ENCODE measurements at places on chromosomes 7 and 10. TPM values are rescaled to one million over a fixed set of nuclear protein-coding genes. Genes with fewer than 3 reads are reported as not detected.

GRCh38 chr10:78316451-78316931 is 282.8 kb downstream of the RPS24 start:
- DNase-seq, result no peak

The FAM53B gene
- 10.3 TPM for total RNA-seq

The ZNF107 gene
- total RNA-seq, result 2.4 TPM

The ZPBP gene
- not detected for total RNA-seq

DNA sequence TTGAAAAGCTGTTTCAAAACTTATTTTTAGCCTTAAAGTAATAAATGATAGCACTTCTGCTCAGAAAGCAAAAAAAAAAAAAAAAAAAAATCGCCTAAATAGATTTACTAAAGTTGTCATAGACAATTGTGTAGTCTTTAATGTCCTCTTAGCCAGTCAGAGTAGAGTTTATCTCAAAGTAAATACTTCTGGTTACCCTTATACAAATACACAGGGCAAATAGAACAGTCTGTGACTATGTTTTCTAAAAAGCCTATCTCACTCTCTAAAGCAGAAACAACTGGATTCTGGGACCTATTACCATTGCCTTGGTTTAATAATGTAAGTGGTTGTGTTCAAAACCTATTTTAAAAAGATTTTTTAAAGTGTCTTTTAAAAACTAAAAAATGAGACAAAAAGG is 156.2 kb upstream of the THSD7A start:
- no peak for DNase-seq

DNA sequence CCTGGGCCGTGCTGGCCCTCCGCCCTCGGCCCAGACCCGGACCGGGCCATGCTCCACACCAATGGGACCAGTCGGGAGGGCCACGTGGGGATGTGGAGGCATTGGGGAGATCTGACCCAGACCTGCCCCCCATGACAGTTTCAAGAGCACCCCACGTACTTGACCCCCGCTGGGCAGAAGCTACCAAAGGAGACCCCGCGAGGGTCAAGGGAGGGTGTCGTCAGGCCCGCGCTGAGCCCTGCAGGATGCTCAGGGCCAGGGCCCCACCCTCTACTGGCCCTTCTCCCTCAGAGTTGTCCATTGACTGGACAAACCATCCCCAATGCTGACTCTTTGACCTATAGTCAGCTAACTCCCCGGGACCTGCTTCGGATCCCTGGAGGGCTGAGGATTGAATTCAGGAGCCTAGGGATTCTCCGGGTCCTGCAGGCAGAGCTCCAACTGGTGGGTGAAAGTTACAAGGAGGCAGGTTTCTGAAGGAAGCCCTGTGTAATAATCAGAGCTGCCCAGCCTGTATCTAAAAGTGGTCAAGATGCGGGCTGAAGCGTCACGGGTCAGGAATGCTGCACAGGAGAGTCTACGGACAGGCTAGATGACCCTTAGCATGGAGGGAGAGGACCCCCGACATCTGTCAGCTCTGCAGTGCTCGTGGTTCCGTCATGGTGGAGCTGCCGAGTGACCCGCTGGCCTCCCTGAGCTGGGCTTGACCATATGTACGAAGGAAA is 498 bp upstream of the CALHM2 start:
- no peak for DNase-seq

The WDFY4 gene
- total RNA-seq, result 0.87 TPM

GRCh38 chr7:99433158-99433557 is 5.4 kb downstream of the PTCD1 start:
- DNase-seq, result no peak

DNA sequence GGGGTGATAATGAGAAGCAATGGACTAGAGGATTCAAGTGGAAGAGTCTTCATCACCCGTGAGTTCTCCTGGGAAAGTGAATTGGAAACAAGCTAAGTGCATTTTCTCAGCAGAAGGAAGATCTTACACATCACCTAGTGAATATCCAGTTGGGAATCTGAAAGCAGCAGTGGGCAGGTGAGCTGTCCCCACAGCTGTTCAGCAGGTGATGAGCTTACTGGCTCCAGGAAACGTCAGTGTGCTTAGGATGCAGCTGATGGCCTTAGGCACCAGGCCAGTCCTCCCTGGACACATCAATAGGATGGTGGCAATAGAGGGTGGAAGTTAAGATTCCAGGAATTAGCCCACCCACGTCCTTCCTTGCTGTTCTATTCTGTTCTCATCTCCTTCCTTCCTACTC is 66.7 kb downstream of the NOD1 start:
- no peak for DNase-seq

- no peak for DNase-seq
Measured at GRCh38 chr10:73131301-73131700, 21.0 kb downstream of the NUDT13 start.

- DNase-seq, result no peak
Measured at GRCh38 chr7:130179631-130180030, 25.6 kb downstream of the TMEM209 start.

The ITGA8 gene
- total RNA-seq, result 1.5 TPM

The MEPCE gene
- total RNA-seq, result 25.1 TPM

The NRG3 gene
- 10.7 TPM for total RNA-seq

DNA sequence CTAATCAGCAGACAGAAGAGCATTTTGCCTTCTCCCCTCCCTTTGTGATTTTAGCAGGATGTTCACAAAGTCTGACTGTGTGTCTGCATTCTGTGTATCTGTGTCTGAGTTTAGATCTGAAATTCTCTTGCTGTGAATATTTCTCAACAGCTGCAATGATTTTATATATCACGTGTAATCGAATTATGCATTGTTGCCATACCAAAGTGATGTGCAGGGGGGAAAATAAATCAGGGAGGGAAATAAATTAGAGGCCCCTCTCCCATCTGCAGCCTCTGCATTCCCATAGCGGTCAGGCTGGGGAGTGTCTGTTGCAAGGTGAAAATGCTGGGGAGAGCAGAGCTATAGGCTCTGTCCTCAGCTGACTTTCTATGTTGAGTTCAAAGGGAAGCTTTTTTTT is 209.0 kb downstream of the LRMDA start:
- DNase-seq, result no peak

The FAM180A gene
- not detected for total RNA-seq

The FOXP2 gene
- 13.7 TPM for total RNA-seq

The TYW1B gene
- 5.4 TPM for total RNA-seq

The TEX47 gene
- total RNA-seq, result not detected

DNA sequence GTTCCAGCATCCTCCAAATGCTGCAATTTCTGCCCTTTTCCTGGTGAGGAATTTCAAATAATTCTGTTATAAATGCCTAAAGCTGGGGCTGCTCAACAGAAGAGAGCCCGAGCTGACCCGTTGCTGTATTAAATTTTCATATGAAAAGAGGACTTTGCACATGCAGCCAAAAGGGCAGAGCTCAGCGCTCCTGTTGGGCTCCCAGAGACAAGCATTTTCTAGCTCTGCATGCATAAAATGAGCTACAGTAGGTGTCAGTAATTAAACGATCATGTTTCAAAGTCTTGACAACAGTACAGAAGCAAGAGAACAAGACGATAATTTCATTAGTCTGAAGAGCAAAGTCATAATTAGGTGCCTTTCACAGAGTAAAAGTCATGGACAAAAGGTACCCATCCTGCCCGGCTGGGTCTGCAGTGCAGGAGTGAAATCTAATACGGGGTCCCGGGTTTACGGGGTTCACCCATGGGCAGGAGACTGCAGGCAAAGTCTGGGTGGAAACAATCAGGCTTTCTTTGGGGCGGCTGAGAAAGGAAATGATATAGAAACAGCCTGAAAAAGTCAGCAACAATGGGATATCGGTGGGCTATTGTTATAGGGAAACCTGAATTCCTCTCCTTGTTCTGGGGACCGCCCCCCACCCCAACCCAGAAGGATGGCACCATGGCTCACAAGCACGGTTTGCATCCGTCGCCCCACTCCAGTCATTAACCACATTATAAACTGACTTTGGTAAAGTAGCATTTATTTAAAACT is 66.0 kb downstream of the EBF3 start:
- DNase-seq, result no peak

The NPC1L1 gene
- total RNA-seq, result not detected

The CUX1 gene
- 14.4 TPM for total RNA-seq

GRCh38 chr10:5522913-5523560 is 1.7 kb upstream of the CALML3 start:
- no peak for DNase-seq

- DNase-seq, result no peak
Measured at GRCh38 chr7:22640269-22640668, 86.7 kb upstream of the IL6 start.

GRCh38 chr10:100696477-100696901 is 48.9 kb upstream of the PAX2 start:
- no peak for DNase-seq

The CWF19L1 gene
- 21.0 TPM for total RNA-seq

DNA sequence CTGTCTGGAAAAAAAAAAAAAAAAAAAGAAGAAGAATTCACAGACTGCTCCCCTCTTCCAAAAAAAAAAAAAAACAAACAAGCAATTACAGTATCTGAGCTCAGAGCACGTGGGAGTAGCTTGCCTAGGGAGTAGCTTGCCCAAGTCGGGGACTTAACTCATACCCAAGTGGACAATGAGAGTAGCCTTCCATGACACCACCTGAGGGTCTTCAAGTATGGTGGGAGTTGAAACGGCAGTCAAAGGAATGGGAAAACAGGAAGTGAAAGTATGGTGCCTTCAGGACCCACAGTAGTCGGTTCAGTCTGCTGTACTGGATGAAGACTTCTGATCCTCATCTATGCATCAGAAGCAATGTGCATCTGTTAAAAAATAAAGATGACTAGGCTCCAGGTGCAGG is 10.6 kb downstream of the VOPP1 start:
- no peak for DNase-seq

DNA sequence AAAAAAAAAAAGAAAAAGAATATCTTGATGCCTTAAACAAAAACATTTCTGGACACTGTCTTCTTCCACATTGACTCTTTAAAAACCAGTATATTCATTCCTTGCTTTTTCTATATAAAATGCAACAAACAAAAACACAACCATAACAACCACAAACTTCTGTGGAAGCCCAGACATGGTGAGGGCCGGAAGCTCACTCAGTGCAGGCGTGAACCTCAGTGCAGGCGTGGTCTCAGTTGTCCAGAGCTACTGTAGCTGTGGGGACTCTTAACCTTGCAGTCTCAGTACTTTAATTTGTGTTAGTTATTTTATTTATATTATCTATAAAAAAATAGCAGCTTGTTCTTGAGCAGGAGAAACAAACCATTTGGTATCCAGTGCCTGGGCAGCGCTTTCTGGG is 131.8 kb downstream of the DOCK1 start:
- no peak for DNase-seq

The XRCC2 gene
- total RNA-seq, result 1.7 TPM

DNA sequence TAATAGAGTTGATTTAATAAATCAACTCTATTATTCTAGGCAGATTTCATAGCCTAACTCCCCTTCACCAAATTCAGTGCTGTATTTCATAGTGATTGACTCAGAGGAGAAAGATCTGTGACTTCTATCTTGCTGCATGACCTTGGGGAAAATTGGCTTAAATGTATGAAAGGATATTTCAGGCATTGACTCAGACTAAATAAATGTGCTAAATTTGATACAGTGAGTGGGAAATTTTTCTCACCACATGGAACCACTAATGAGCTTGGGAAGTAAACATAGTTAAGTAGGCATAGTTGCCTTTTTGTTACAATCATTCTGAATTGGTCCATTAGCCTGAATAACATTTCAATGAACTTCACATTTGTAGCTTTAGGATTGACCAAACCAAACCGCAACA is 89.0 kb upstream of the PRPS1L1 start:
- DNase-seq, result no peak

DNA sequence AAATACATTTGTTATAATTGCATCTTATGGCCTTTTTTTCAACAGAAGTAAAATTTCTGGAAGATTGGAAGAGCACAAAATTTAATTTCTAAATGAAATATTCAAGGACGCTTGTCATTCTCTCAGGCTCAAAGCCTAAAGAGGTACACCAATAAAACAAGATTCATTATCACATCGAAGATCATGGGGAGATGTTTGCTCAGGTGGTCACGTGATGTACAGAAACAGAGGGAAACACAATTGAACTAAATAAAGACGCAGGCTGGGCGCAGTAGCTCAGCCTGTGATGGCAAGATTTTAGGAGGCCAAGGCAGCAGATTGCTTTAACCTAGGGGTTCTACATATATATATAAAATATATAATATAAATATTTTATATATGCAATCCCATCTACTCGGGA is 37.3 kb upstream of the TMEM254 start:
- DNase-seq, result no peak

The GOLGA7B gene
- under 0.01 TPM for total RNA-seq

GRCh38 chr10:1213252-1214070 is 157.3 kb downstream of the WDR37 start:
- no peak for DNase-seq

- no peak for DNase-seq
Measured at GRCh38 chr10:73043319-73043718, 53.3 kb downstream of the P4HA1 start.

DNA sequence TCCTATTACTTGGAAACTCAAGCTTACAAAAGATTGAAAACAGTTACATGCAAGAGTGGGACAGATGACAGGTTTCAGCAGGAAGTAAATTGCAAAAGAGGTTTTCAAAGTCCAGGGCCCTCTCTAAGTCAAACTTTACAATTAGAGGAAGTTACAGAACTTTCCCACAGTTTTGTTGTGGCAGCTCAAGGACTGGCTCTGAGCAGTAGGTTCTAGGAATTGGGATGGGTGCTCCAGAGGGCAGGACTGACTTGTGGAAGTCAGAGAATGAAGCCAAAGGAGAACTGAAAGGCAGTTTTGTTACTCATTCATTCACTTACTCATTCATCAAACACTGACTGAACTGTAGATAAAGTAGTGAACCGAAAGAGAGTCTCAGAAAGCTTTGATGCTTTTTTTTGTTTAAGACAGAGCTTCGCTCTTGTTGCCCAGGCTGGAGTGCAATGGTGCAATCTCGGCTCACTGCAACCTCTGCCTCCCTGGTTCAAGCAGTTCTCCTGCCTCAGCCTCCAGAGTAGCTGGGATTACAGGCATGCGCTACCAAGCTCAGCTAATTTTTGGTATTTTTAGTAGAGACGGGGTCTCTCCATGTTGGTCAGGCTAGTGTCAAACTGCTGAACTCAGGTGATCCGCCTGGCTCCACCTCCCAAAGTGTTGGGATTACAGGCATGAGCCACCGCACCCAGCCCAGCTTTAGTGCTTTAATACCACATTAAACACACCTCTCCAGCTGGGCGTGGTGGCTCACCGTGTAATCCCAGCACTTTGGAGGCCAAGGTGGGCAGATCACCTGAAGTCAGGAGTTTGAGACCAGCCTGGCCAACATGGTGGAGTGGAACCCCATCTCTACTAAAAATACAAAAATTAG is 66.8 kb upstream of the CCNJ start:
- no peak for DNase-seq

GRCh38 chr7:114155116-114156110 is 236.6 kb upstream of the PPP1R3A start:
- no peak for DNase-seq

The HKDC1 gene
- not detected for total RNA-seq

DNA sequence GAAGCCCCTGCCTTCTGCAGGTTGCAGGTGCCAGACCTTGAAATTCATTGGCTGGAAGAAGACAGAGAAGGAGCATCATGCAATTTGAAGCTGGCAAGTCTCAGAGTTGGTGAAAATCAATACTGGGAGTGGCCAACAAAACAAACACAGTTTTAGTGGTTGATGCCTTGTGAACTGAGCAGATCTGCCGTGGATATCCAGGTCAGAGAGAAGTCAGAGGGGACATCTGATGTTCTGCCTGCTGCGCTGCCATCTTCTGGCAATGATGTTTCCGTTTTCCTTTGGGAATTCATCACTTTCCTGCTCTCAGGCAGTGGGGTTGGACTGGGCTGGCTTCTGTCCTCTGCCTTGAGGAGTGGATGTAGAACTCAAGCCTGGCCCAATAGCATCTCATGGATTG is 132.0 kb downstream of the RPS24 start:
- DNase-seq, result no peak

Measured in lung microvascular endothelial cell (primary cell).